ENCODE measurements at places on chromosomes 11 and 22. TPM values are rescaled to one million over a fixed set of nuclear protein-coding genes. Genes with fewer than 3 reads are reported as not detected.
A peak's percentile ranks its signal among the peaks of the same experiment; 100 is the strongest.

- no peak for DNase-seq
These were observed 51.4 kb downstream of the PIWIL3 start for GRCh38 chr22:24723111-24723510.

DNA sequence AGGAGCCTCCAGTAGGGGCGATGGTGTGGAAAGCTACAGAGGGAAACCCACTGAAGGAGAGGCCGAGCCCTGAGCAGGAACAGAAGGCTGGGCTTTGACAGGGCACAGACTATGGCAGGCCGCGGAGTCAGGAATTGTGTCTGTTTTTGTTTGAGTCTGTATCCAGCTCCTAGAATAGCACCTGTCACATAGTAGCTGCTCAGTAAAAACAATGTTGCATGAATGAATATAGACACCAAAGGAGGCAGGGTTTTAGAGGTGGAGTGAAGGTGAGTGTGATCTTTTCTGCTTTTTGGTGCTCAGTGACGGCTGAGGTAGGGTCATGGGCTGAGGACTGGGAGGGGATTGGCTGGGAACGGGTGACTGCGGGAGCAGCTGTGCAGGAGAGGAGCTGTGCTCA lies 18.5 kb upstream of the APOBEC3A start:
- no peak for DNase-seq

The TPST2 gene
- polyA plus RNA-seq = 134 TPM

GRCh38 chr11:93567401-93567895 lies 24.3 kb upstream of the SMCO4 start:
- DNase-seq = no peak

DNA sequence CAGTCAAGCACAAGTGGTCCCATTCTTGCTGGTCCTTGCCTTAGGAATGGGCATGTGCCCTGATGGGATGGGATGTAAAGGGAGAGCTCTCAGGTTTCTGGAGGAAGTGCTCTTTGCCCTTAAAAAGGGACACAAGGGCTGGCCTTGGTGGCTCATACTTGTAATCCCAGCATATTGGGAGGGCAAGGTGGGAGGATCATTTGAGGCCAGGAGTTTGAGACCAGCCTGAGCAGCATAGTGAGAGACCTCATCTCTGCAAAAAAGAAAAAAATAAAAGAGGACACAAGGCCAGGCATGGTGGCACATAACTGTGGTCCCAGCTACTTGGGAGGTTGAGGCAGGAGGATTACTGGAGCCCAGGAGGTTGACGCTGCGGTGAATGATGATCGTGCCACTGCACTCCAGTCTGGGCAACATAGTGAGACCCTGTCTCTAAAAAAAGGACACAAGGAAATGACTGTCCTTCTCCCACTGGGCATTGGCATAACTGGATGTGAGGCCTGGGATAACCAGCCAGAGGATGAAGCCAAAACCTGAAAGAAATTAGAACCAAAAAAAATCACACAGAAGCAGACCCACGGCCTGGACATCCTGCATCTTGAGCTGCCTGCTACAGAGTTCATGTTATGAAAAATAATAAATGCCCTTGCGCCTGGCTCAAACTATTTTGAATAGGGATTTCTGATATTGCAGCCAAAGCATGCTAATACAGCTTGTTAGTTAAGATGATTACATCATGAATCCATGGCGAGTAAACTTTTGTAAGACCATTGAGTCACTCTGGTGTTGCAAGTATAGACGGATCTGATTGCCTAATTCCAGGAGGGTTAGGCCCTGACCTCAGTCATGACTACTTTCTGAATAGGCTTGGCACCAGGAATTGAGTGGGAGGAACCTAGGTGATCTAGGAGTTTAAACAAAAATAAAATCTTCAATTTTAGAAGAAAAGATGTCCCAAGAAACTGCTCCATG lies 12.9 kb upstream of the CRKL start:
- no peak for DNase-seq

The BTG4 gene
- polyA plus RNA-seq = not detected

The LDLRAD3 gene
- polyA plus RNA-seq = not detected

The NRGN gene
- 0.20 TPM for polyA plus RNA-seq

DNA sequence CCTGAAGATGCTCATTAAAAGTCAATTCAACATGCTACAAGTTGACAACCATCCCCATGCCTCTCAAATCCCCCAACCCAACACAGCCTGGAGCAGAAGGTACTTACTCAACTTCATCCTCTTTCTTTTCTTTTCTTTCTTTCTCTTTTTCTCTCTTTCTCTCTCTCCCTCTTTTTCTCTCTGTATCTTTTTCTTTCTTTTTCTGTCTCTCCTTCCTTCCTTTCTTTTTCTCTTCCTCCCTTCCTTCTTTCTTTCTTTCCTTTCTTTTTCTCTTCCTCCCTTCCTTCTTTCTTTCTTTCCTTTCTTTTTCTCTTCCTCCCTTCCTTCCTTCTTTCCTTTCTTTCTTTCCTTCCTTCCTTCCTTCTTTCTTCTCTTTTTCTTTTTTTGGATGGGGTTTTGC lies 135.7 kb upstream of the SEZ6L start:
- DNase-seq = no peak

The RIMBP3B gene
- polyA plus RNA-seq = 0.59 TPM

DNA sequence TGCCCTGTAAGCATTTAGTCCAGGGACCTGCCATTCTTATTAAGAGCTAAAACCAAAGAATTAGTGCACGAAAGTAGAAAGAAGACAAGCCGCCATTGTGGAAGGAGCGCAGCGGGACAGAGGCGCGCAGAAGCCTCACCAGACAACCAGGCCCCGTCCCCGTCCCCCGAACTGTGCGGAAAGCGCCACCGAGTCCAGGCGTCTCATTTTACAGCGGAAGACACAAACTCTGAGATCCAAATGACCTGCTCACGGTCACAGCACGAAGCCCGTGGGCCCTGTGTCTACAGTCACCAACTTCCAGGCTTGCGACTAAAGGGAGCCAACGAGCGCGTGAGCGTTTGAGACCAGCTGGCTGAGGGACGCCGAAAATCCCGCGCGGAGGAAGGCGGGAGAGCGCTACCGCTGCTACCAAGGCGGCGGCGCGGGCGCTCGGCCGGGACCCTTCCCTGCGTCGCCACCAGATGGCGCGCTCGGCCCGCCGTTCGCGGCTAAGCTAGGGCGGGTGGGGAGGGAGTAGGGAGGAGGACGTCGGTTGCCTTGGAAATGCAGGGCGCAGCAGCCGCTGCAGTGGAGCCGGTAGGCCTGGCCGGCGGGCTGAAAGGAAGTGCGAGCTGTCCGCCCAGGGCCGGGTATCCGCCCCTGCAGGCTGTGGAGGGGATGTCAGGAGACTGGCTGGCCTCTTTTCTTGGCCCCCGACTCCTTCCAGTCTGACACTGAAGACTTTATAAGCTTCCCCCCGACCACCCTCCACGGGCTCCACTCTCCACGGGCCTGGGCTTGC lies 434 bp upstream of the CCDC83 start:
- peak; percentile 86 for DNase-seq

DNA sequence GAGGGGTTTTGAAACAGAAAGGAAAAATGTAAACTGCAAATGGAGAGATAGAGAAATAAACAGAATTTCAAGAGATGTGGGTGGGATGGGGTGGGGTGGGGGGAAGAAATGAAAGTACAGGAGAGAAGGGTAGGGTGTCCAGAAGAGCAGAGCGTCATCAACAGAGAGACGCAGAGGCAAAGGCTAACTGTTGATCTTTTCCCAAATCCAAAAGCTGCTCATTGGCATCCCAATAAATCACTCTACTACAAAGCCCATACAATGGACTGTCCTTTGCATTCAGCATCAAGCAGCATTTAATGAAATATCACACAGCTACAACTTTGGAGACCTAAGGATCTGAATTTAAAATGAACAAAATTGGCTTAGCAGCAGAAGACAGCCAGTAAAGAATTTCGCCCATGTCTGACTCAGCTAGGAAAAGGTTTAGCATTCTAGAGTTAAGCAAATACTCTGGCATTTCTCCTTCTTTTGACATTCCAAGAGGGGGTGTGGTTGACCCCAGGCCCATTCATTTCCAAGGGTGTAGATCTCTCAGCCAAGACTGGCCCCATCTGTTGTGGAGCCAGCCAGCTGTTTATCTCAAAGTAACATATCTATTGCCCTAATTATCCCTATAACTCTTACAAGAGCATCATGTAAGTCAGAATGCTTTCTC lies 1.5 kb downstream of the RAB30 start:
- DNase-seq = no peak

The C11orf97 gene
- not detected for polyA plus RNA-seq

DNA sequence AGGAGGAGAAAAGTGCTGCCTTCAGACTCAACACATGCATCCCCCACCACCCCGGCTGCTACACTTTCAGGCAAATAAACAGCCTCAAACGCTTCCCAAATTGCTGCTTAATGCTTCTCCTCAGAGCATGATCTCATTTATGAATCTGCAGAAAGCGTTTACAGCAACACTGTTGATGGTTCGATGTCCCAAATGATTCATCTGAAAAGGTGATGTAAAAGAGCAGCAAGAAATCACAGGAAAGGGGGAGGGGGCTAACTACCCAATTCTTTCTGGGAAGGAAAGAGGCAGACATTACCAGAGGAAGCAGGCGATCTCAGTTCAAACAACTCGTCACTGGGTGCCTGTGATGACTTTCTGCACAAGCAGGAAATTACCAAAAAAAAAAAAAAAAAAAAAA lies 119.6 kb downstream of the TENM4 start:
- no peak for DNase-seq

GRCh38 chr11:130454491-130455252 lies 6.2 kb downstream of the ADAMTS15 start:
- no peak for DNase-seq

DNA sequence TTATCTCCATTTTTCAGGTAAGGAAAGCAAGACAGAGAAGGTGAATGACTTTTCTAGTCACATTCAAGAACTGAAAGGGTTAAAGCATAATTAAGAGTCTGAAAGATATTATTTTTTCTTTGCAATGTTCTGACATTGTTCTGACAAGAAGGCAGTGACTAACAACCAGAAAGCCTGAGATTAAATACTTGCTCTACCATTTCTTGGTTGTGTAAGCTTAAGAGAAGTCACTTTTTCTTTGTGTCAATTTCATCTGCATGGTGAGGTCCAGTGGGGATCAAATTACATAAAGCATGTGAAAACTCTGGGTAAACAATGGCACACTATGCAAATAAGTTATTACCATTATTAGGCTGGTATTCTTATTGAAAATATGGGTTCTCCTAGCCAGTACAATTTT lies 73.7 kb downstream of the PHF21A start:
- DNase-seq = no peak

DNA sequence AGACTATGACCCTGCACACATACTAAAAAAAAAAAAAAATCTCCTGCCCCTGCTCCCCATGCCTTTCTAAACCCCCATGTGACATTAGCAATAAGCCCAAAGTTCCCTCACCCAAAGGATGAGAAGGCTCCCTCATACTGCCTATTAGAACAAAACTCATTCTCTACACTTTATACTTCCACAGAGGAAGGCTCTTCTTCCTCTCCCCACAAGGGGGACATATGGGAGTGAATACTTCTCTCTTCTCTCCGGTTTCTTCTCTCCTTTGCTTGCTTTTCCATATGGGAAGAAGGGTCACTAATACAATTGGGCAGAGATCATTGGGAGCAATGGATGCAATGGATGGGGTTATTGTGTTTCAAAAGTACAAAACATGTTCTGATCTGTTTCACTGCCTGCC lies 3.3 kb downstream of the OR52L1 start:
- DNase-seq = no peak

DNA sequence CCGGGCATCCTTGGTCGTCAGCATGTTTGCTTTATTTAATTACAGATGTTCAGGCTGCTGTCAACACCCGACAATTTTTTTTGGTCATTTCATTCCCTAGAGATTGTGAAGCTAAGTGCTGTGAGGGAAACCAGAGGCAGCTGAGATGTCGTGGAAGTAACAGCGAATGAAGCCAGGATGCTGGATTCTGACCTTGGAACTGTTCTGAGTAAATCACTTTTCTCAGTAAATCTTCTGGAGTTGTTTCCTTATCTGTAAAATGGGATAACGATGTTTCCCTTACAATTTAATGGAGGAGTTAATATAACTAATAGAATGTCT lies 390 bp upstream of the CKAP5 start:
- no peak for DNase-seq

DNA sequence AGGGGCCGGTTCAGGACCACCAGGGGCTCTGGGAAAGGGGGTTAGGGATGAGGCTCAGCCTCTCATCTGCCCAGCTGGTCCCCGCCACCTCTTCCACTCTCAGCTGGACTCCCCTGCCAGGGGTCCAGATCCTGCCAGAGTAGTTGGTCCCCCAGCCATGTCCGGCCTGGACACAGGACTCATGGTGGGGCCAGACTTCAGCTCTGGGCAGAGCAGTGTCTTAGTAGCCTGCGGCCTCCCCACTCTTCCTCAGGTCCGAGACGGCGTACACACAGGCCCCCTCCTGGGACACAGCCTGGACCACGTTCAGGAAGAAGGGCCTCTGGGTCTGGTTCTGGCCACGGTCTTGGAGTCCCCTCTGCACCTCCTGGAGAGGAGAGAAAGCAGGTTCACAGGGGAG lies 25.1 kb downstream of the GGT5 start:
- no peak for DNase-seq

The OR4C3 gene
- not detected for polyA plus RNA-seq

- no peak for DNase-seq
These were observed 36.6 kb upstream of the MUC15 start for GRCh38 chr11:26608507-26609146.

The OR52N4 gene
- not detected for polyA plus RNA-seq

The SLC5A4 gene
- polyA plus RNA-seq = not detected

The C22orf31 gene
- not detected for polyA plus RNA-seq

- no peak for DNase-seq
These were observed 1.4 kb upstream of the TAGLN start for GRCh38 chr11:117197516-117198456.

- no peak for DNase-seq
These were observed 6.9 kb downstream of the AQP11 start for GRCh38 chr11:77596626-77597025.

DNA sequence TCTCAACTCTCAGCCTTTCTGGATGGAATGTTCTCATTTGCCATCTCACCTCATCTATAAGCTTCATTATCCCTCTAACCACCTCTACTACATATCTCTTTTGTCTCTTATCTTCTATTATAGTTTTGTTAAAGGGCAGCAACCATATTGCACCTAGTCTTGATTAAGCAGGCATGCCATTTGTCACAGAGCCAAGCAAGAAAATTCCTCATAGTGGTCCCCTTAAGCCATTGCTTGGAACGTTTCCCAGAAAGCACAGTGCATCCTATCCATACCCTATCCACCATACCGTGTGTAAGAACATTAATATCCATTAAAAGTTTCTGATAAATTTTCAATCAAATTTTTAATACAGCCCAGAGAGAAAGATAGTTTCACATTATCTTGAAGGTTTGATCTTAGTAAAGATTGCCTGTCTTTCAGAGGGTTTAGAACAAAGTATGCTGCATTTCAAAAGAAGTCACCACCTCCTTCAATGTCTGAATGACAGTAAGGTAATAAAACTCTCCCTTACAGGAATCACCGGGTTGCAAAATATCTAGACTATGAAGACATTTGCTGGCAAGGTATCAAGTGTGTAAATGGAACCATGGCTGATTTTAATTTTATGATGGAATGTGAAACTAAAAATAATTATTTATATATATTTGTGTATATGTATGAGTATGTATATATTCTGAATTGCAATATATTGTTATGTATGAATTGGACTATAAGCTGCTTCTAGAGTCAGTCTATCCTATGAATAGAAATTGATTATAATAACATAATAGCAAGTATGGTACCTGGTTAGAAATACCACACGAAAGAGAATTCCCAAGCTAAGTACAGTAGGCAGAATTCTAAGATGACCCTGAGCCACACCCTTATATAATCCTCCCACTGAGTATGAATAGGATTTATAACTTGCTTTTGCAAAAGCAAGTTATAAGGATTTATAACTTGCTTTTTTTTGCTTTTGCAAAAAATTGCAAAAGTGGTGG lies 1296.3 kb downstream of the LRRC4C start:
- no peak for DNase-seq

- peak; percentile 24 for DNase-seq
These were observed 10.3 kb upstream of the MB start for GRCh38 chr22:35627267-35628041.
